ENCODE measurements at places on chromosomes 3 and 15. TPM values are rescaled to one million over a fixed set of nuclear protein-coding genes. Genes with fewer than 3 reads are reported as not detected.

Gene LSAMP
- total RNA-seq: 34.6 TPM

DNA sequence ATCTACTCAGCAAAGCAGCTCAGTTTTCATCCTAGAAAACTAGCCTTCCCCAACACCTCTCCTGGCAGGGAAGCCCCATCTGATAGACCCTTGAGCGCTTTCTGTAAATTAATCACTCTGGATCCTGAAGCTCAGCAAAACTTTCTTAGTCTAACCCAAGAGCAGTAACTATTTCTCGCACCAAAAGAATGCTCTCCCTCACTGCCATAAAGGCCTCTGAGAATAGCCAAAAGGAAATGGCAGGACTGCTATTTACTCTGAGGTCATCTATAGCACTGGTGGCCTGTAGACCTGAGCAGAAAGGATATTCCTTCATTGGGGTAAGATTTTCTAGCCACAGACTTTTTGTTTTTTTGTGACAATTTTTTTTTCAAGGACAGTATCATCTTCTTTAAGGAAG, 345.8 kb upstream of the ADAMTS9 start:
- no peak overlapping the region for H3K27ac ChIP-seq
- H3K27me3 ChIP-seq: no peaks in the 10 kb centered on the region
- peaks cover 25% of the 10 kb centered on the region for H3K4me1 ChIP-seq
- no peak overlapping the region for H3K4me3 ChIP-seq
- no peak for DNase-seq

- H3K36me3 ChIP-seq: no peaks in the 10 kb centered on the region
- H3K27me3 ChIP-seq: no peaks in the 10 kb centered on the region
These were observed 432.2 kb downstream of the TUSC7 start for GRCh38 chr3:117141812-117142211.

- no peak overlapping the region for H3K4me3 ChIP-seq
- no peak overlapping the region for H3K27ac ChIP-seq
- DNase-seq: no peak
- no peaks in the 10 kb centered on the region for H3K36me3 ChIP-seq
These were observed 243.5 kb upstream of the UBE2E2 start for GRCh38 chr3:22959593-22959992.
